HT1080 (cell line): ENCODE measurements at places on chromosomes 3 and 15. TPM values are rescaled to one million over a fixed set of nuclear protein-coding genes. Genes with fewer than 3 reads are reported as not detected.

SYNPR gene
- total RNA-seq, result not detected in 2 replicates

PRTG gene
- 3.3 and 8.4 TPM in 2 replicates for total RNA-seq

SEMA3B gene
- 4.0 and 5.0 TPM in 2 replicates for total RNA-seq

HYPK gene
- total RNA-seq, result 19.6 and 26.9 TPM in 2 replicates

TMEM39A gene
- 40.8 and 41.5 TPM in 2 replicates for total RNA-seq

SLC9C1 gene
- total RNA-seq, result not detected in 2 replicates

RPUSD3 gene
- 36.5 and 46.0 TPM in 2 replicates for total RNA-seq

SLC7A14 gene
- not detected in 2 replicates for total RNA-seq

NCEH1 gene
- total RNA-seq, result 49.9 and 72.2 TPM in 2 replicates

MYH15 gene
- 7.3 and 8.2 TPM in 2 replicates for total RNA-seq

ZNF502 gene
- 0.37 and 0.72 TPM in 2 replicates for total RNA-seq

NAALADL2 gene
- 0.63 TPM in 2 replicates for total RNA-seq

- no peak for DNase-seq
These were observed 102.0 kb upstream of the IGSF10 start for GRCh38 chr3:151562891-151563290.

DNA sequence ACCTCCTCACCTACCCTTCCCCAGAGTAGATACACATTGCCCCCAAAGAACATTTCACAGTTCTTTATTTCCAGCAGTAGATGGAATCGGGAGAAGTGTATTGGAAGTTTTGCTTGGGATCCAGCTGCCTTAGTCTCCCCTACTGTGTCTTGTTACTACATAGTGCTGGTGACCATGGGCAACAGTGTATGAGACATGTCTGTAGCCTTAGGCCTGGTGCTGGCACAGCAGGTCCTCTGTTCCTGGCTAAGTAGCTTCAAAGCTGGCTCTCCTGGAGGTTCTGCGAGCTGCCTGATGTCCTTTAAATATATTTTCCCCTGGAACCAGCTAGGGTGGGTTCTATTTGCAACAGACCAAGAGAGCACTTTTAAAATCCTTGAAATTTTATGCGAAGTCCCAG lies 174.7 kb downstream of the THSD4 start:
- no peak for DNase-seq

- peak; percentile 75 for DNase-seq
These were observed 19.4 kb downstream of the RBP1 start for GRCh38 chr3:139519998-139520737.

DNA sequence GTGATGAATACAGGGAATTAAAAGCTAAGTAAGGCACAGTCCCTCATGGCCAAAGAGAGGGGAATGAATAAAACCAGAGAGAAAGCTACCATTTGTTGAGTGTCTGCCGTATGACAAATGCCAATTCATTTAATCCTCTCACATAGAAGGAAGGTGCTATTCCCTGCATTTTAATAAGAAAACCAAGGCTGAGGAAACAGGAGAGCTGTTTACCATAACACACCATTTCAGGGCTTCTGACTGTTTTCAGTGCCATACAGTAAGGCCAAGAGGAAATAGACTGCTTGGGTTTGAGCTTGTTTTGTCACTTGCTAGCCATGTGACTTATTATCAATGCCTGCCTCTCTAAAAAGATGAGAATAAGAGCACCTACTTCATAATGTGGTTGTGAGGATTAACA lies 10.1 kb downstream of the BTBD1 start:
- DNase-seq, result no peak

- DNase-seq, result no peak
These were observed 80.0 kb downstream of the CORO2B start for GRCh38 chr15:68658641-68659358.

GRCh38 chr3:143478115-143478693 lies 358.6 kb downstream of the CHST2 start:
- DNase-seq, result no peak

GRCh38 chr3:25633919-25634318 lies 30.8 kb downstream of the TOP2B start:
- no peak for DNase-seq

GRCh38 chr15:101203607-101204189 lies 48.1 kb downstream of the CHSY1 start:
- no peak for DNase-seq

- DNase-seq, result no peak
These were observed 32.9 kb downstream of the ZNF621 start for GRCh38 chr3:40557575-40558161.

- no peak for DNase-seq
These were observed 353.9 kb upstream of the THBS1 start for GRCh38 chr15:39227001-39227400.

DNA sequence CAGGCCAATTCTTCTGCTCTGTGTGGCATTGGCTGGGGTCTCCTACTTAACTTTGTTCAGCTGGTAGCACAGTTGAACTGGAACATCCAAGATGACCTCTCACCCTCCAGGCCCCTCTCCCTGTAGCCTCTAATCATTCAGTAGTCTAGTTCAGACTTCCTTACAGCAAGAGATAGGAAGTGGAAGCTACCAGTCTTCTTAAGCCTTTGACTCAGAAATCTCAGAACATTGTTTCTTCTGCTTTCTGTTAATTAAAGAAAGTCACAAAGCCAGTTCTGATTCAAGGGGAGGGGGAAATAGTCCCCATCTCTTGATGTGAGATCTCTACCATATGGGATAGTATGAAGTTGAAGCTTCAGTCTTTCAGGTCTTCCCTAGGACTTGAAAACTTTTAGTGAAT lies 18.8 kb upstream of the SACM1L start:
- DNase-seq, result no peak

DNA sequence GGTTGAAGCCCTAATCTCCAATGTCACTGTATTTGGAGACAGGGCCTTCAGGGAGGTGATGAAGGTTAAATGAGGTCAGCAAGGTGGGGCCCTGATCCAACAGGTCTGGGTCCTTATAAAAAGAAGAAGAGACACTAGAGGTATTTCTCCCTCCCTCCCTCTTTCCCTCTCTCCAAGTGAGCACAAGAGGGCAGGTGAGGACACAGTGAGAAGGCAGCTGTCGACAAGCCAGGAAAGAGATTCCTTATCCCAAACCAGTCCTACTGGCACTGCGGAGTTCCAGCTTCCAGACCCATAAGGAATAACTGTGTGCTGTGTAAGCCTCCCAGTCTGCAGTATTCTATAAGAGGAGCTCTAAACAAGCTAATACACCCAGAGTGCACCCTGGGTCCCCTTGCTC lies 134.7 kb downstream of the ADAMTS17 start:
- DNase-seq, result no peak

- peak; percentile 35 for DNase-seq
These were observed 8.8 kb downstream of the KLF15 start for GRCh38 chr3:126348308-126348920.

- no peak for DNase-seq
These were observed 594.9 kb downstream of the NLGN1 start for GRCh38 chr3:173992416-173992815.

- peak; percentile 58 for DNase-seq
These were observed 48.0 kb downstream of the SMAD6 start for GRCh38 chr15:66749841-66750575.

DNA sequence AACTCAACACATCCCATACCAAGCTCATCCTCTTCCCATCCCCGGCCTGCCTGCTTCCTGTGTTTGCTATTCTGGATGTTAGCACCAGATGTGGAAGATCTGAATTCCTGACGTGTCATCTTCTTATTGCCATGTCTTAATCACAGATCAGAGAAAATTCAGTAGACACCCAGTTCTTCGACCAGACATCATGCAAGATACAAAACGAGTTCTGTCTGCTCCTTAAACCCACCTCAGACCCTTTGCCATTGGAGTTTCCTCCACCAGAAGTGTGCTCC lies 52.0 kb downstream of the FGD5 start:
- DNase-seq, result no peak

- no peak for DNase-seq
These were observed 23.6 kb downstream of the SIAH2 start for GRCh38 chr3:150739200-150739863.

DNA sequence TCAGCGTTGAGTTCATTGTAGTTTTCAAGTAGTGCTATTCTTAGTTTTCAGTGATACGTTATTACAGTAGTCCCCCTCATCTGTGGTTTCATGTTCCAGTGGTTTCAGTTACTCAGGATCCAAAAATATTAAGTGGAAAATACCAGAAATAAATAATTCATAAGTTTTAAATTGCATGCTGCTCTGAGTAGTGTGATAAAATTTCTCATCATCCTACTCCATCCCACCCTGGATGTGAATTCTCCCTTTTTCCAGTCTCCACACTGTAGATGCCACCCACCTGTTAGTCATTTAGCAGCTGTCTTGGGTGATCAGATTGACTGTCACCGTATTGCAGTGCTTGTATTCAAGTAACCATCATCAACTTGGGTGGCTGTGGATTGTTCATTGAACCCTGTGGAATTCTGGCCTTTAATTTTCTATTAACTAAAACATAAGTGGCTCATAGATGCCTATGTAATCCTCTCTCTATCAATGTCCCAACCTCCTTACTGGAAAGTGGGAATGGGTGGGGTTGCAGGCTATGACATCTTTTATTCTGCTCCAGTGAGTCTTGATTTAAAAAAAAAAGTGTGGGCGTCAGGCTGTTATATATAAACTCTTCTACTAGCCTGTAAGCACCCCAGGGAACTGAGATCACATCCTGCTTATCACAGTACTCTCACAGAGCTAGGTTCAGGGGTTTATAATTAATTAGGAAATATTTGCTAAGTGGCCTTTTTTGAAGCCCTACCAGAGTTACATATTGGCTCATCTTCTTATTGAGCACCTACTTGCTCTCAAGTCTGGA lies 97.5 kb downstream of the CFAP20DC start:
- no peak for DNase-seq

DNA sequence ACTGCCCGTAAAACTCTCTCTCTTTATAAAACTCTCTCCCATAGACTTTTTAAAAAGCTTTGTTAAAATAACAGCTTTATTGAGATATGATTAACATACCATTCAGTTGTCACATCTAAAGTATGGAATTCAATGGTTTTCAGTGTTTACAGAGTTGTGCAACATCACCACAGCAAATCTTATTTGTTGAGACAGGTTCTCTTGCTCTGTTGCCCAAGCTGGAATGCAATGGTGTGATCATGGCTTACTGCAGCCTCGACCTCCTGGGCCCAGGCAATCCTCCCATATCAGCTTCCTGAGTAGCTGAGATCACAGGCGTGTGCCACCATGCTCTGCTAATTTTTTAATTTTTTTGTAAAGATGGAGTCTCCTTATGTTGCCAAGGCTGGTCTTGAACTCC lies 35.9 kb upstream of the TRAK1 start:
- no peak for DNase-seq

- no peak for DNase-seq
These were observed 17.4 kb downstream of the LRIG1 start for GRCh38 chr3:66483409-66483906.

DNA sequence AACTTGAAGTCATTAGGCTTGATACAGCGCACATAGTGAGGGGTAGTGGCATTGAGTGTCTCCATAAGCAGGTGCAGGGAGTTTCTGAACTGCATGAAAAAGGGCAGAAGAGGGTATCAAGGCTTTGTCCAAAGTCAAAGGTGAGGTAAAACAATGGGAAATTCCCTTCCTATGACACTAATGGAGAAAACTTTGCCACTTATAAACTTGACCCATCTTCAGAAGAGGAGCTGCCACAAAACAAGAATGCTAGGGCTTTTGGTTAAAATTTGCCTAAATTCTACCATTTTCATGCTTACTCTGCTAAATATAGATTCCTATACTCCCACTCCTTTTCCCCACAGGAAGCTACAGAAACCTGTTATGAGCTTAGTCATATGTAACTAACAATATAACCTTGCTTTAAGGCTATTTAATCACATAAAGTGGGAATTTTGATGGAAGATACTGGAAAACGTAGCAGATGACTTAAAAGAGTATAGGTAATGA lies 87.5 kb upstream of the MYO5C start:
- DNase-seq, result peak; percentile 4

GRCh38 chr3:32937331-32937730 lies 14.1 kb upstream of the CCR4 start:
- DNase-seq, result peak; percentile 44

DNA sequence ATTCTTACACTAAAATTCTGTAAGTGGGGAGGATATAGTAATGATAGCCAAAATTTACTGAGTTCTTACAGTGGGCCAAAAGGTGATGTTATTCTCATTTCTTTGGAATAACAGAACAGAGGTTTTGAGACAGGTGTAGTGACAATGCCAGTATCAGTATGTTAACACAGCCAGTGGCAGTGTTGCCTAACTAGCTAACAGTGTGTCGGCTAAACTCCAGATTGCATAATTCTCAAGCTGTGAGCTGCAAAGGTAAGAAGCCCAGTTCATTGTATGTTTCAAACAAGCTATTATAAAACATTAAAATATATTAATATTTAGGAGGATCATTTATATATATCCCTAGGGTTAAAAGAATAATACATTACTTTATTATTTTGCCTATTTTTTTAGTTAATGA lies 920 bp downstream of the SLC15A2 start:
- DNase-seq, result no peak

- no peak for DNase-seq
These were observed 99.4 kb downstream of the ERC2 start for GRCh38 chr3:56368846-56369245.

GRCh38 chr3:31241533-31241932 lies 291.2 kb upstream of the STT3B start:
- no peak for DNase-seq

GRCh38 chr15:68330901-68331300 lies 53.4 kb downstream of the FEM1B start:
- no peak for DNase-seq

DNA sequence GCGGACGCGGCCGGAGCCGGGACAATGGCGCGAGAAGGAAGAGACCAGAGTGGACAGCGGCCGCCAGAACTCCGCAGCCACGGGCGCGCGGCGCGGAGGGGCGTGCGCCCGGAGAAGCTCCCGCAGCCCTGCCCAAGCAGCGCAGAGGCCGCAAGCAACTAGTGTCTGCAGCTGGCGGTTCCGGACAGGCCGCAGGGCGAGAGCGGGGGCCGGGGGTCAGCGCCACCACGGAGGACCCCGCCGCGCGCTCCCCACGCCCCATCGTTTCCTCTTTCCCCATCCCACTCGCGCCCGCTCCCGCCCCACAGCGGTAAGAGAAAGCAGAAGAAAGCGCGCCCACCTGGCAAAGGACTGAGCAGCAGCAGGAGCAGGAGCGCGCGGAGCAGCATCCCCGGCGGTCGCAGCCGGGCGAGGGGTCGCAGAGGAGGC lies 440 bp downstream of the PRTG start:
- peak; percentile 29 for DNase-seq

DNA sequence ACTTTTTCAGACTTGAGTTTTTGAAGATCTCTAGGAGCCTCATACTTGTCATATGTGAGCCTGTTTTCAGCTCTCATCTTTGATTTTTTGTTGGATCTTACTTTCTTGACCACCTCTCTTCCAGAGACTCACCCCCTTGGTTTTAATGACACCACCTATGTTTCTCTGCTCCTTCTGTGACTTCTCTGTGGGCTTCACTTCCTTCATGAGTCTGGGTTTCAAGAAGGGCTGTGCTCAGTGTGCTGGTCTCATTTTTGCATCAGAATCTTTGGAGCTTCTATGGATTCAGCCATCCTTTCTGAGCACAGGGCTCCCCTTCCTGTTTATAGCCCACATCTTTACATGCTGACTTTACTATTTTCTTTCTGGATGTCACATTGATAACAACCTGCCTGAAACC lies 17.7 kb downstream of the PPM1L start:
- no peak for DNase-seq

- DNase-seq, result peak; percentile 80
These were observed 13.6 kb upstream of the SMCO1 start for GRCh38 chr3:196528639-196529233.
